ENCODE measurements at places on chromosomes 16 and 17. TPM values are rescaled to one million over a fixed set of nuclear protein-coding genes. Genes with fewer than 3 reads are reported as not detected.

Gene PRSS27
- total RNA-seq: 2.2 TPM

Gene NHLRC4
- 0.14 TPM for total RNA-seq

Gene WNT3
- 4.3 TPM for total RNA-seq

Gene COPRS
- total RNA-seq: 161 TPM

Gene SRCIN1
- 2.4 TPM for total RNA-seq

Gene RPRML
- 0.99 TPM for total RNA-seq

Gene IL32
- 17.7 TPM for total RNA-seq

Gene FZD2
- total RNA-seq: 44.3 TPM

Gene PERCC1
- total RNA-seq: not detected

Gene CD300LB
- total RNA-seq: not detected

Gene KREMEN2
- 2.3 TPM for total RNA-seq

Gene KCNH6
- not detected for total RNA-seq

Gene MAPT
- 1.5 TPM for total RNA-seq

Gene ZSCAN10
- not detected for total RNA-seq

Gene C1QTNF1
- 38.9 TPM for total RNA-seq

All from A549 treated with ZK216348 at 1 μM for 4 hours (cell line).